ENCODE measurements at places on chromosomes 7 and 10. TPM values are rescaled to one million over a fixed set of nuclear protein-coding genes. Genes with fewer than 3 reads are reported as not detected.

The TMEM213 gene
- polyA plus RNA-seq = not detected

The TSPAN15 gene
- polyA plus RNA-seq = 88.1 TPM

The TSPAN12 gene
- 13.8 TPM for polyA plus RNA-seq

The CCL24 gene
- not detected for polyA plus RNA-seq

The MAPK8 gene
- 23.1 TPM for polyA plus RNA-seq
